Renal cortex interstitium (tissue), 15 donors: ENCODE measurements at places on chromosomes 16 and 17. TPM values are rescaled to one million over a fixed set of nuclear protein-coding genes. Genes with fewer than 3 reads are reported as not detected.

GRCh38 chr16:67027046-67027445, 1.9 kb upstream of the CBFB start:
- no peak for DNase-seq

- DNase-seq, result no peak
Observed at GRCh38 chr16:64983231-64983630, 138.6 kb downstream of the CDH11 start.

GRCh38 chr16:66706506-66706880, 9.9 kb upstream of the CMTM4 start:
- no peak for DNase-seq

GRCh38 chr16:88550246-88550661, 19.9 kb upstream of the ZC3H18 start:
- DNase-seq, result no peak

DNA sequence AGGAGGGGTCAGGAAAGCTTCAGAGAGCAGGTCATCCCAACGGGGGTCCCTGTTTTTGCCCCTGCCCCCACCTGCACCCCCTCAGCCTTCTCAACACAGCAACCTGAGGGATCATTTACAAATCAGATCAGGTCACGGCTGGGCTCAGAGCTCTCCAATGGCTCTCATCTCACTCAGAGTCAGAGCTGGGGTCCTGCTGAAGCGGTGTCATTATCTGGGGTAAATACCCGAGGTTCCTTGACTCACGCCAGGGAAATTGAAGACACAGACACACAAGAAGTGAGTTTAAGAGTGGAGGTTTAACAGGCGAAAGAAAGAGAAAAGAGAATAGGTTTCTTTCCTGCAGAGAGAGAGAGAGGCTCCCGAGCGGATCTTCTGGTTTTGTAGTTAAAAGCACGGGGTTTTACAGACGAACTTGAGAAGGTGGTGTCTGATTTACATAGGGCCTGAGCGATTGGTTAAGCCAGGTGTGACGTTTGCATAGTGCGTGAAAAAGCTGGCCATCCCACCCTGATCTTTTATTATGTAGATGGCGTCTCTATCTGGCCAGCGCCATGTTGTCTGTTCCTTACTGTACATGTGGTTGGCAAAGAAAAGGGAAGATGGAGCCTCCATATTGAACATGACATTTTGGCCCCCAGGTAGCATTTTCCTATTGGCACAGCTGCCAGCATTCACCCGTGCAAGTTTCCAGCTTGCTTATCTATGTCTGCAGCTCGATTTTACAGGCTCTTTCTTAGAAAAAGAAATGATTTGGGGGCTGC, 51.4 kb downstream of the WSB1 start:
- DNase-seq, result no peak

- DNase-seq, result no peak
Observed at GRCh38 chr17:63983320-63983719, 10.6 kb upstream of the SCN4A start.

DNA sequence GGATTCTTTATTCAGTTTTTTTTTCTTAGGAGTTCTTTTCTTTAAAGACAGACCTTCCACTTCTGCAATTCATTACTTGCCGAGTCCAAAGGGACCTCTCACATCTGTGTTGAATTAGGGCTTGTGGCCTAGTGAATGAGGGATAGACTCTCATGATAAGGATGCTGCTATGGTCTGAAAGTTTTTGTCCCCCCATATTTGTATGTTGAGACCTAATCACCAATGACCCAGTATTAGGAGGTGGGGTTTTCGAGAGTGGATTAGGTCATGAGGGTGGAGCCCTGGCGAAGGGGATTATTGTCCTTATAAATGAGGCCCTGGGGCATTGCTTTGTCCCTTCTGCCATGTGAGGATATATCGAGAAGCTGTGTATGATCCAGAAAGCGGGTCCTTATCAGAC, 9.5 kb downstream of the KRT12 start:
- DNase-seq, result no peak

- DNase-seq, result no peak
Observed at GRCh38 chr16:53530046-53530445, 27.0 kb upstream of the AKTIP start.

DNA sequence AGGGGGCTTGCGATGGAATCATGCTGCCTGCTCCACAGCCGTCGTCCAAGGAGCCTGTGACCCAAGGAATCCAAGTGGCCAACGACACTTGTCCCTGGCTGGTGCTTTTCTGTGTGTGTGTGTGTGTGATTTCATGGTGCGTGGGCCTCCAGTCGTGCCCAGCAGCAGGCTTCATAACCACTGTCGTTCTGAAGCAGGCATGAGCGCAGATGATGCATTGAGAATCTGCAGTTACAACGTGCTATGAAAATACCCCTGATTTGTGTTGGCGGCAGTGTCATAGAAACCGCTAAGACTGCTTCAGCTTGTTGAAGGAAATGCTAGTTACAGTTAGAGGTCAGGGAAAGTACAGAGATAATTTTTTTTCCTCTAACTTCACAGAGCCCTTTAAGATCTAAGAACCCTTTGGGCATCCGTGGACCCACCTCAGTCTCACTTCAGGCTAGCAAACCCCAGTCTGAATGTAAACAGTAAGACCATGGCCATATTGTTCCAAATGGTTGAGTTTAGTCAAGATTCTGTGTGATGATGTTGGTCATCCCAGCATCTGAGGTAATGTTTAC, 15.6 kb downstream of the C16orf90 start:
- no peak for DNase-seq

DNA sequence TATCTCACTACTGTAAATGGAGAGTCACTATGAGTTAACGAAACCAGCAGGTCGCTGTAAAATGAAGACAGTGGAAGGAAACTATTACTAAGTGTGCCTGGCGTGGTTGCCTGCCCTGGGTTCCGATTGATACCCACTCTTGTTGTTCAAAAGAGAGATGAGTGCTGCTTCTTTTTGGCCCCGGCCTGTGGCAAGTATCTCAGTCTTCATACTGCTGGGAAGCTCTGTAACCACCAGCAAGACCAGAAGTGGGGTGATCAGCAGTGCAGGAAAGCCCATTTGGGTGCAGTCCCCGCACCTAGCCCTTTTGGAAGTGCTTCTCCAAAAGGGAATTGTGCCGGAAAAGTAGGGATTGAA, 104.5 kb downstream of the SNX29 start:
- no peak for DNase-seq

DNA sequence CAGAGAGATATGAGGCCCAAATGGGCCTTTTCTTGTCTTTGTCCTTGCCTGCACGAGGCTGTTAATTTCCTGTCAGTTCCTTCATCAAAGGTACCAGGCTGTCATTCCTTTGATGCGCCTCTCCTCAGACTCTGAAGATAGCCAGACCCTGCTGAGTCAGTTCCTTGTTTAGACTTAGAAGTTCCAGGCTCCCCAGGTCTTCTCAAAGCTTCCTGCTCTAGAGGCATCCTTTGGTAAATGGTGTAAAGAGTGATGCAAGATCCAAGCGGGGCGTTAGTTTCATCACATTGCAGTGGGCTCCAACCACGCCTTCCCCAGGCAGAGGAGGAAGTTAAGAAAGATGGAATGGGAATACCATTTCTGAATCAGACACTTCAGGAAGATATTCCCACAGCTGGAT, 4.0 kb upstream of the CDH11 start:
- no peak for DNase-seq

DNA sequence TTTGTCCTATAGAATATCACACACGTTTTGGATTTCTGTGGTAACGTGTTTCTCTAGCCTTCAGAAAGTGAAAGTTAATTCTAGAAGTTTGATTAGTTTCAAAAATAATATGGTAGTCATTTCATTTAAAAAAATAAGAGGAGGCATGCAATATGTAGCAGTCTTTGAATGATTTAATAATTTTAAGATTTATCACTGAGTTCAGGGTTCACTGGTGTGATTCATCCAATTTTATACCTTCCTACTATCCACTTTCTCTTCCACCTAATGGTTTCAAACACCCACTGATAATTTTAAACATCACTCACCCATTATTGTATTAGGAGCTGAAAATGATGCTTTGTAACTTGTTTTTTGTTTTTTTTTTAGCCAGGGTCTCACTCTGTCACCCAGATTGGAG, 42.3 kb downstream of the CMC2 start:
- DNase-seq, result no peak

DNA sequence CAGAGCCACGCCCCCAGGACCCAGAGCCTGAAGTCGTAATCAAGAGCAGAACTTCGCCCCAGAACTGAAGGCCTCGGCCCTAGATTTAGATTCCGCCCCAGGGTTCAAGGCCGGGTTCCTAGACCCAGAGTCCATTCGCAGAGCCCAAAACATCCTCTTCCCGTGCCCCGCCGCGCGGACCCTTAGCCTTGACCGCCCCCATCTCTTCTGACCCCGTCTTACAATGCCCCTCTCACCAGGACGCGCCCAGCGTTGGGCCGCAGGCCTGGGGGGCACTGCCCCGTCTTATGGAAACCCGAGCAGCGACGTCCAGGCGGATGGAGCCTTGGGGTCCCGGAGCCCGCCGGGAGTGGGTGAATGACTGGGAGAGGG, 5.0 kb downstream of the CD19 start:
- DNase-seq, result no peak

GRCh38 chr17:7219812-7220592, at the start of the genes ACADVL and DLG4:
Gene ACADVL, plus strand, starts transcription at chr17:7219938. Its CDS starts 47 bp downstream, at chr17:7219985.
Gene DLG4, minus strand, starts transcription at chr17:7219836.
- DNase-seq, result no peak

DNA sequence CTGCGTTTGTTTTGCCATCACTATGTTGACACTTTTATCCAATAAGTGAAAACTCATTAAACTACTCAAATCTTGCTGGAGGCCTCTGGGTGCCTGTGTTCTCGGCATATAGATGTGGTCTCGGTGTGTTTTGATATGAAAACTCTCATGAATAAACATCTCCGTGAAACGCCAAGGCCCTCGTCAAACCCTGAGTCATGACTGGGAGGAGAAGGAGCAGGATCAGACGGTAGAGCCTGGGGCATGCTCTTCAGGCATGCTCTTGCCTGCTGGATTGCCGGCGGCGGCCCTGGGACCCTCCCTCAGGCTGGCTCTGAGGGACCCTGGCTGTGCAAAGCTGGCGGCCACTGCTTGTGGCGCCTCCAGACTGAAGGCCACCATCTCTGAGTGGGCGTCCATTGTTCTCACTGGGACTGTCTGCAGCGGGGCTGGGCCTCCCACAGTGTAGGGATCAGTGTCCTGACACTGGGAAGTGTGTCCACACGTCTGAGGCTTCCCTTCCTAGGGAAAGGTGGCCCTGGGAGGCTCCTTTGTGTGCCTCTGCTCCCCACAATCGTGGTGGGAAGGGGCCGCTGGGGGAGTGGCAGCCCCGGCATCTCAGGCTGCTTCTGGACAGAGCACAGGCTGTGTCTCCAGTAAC, 1.7 kb upstream of the NPB start:
- no peak for DNase-seq

DNA sequence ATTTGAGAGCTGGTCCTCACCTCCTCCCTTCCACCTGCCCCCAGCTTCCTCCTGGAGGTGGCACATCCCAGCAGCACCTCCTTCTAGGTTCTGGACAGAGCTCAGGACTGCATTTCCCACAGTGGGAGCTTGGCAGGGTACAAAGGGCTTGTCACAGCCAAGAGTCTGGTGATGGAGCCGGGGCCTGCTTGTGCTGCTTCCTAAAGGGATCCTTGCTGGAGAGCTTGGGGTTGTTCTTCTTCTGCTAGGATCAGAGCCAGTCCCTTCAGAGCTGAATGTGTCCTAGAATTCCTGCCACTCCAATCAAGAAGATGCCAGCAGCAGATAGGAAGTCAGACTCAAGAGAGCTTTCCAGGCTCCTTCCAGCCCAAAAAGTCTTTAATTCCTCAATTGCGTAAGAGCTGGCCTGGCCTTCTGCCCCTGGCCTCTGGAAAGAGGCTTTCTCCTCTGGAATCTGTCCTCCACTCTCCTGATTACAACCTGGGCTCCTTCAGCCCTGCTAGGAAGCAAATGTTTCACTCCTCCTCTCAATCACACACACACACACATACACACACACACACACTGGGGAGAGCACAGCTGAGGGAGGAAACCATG, 4.4 kb downstream of the CD300E start:
- DNase-seq, result no peak

- DNase-seq, result no peak
Observed at GRCh38 chr16:87918338-87918737, 18.0 kb downstream of the CA5A start.

DNA sequence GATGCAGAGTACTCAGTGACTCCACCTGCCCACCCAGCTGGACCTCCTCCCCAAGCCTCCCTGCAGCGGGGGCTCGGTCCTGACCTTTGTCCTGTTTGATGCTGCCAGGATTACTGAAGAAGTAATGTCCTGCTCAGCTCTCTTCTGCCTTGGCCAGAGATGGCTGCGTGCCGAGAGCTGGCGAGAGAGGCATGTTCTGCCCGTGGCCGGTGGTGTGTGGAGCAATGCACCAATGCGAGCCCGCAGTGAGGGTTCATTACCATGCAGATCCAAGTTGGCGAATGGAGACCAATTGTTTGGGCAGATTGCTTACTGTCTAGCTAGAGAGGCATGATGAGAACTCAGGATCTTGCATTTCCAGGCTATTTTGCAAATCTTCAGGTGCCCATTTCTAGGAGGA, 248.9 kb downstream of the ENGASE start:
- no peak for DNase-seq

DNA sequence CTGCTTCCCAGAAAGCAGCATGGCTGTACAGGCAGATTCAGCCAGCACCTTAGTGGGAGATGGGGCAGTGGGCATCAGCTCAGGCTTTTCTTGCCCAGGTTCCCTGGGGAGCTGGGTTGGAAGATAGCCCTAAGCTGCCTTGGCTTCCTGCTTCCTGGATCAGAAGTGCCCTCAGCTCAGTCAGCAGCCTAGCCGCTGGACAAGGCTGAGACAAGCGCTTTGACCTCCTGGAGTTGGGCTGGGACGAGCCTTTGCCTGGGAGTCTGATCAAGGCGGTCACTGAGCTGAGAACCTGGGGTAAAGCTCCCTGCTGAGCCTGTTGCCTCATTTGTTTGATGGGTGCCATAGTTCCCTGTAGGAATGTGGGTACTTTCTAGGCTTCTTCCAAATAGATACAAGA, 190.0 kb downstream of the RAB11FIP4 start:
- DNase-seq, result no peak

- DNase-seq, result no peak
Observed at GRCh38 chr17:43356450-43356849, 42.3 kb upstream of the ARL4D start.

- DNase-seq, result no peak
Observed at GRCh38 chr17:17191961-17192381, 14.2 kb downstream of the PLD6 start.

DNA sequence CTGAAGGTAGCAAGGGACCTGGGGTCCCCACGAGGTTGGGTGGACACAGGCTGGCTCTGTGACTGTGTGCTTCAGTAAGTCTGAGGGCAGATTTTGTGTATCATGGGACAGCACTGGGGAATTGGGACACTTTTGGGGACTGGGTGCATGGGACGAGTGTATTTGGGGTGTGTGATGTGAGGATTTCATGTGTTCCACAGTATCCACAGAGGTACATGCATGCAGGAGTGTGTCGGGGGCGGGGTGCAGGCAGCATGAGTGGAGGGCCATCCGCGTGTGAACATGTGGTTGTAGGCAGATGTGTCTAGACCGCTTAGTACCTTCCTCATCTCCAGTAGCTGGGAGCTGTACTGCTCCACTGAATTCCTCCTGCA, 1.1 kb upstream of the DLX3 start:
- DNase-seq, result no peak

- DNase-seq, result no peak
Observed at GRCh38 chr17:8162997-8163977, 539 bp upstream of the VAMP2 start.

Gene MT1B
- not detected for polyA plus RNA-seq

Gene PRSS36
- polyA plus RNA-seq, result 1.6 TPM

Gene GRB7
- 32.3 TPM for polyA plus RNA-seq

Gene TBC1D3
- not detected for polyA plus RNA-seq

Gene TMIGD1
- polyA plus RNA-seq, result 0.59 TPM

Gene KRTAP4-4
- not detected for polyA plus RNA-seq

Gene CES4A
- polyA plus RNA-seq, result 8.5 TPM

Gene ZNF594
- 22.7 TPM for polyA plus RNA-seq

Gene CIBAR2
- polyA plus RNA-seq, result 0.37 TPM

Gene TSPAN10
- polyA plus RNA-seq, result 3.9 TPM

Gene MYL4
- 4.4 TPM for polyA plus RNA-seq
